GM23248 (cell line): ENCODE measurements at places on chromosomes 7 and 10. TPM values are rescaled to one million over a fixed set of nuclear protein-coding genes. Genes with fewer than 3 reads are reported as not detected.

Gene MYL10
- not detected in 2 replicates for polyA plus RNA-seq

Gene NPY
- polyA plus RNA-seq, result not detected in 2 replicates

Gene ITPRID1
- polyA plus RNA-seq, result not detected in 2 replicates

DNA sequence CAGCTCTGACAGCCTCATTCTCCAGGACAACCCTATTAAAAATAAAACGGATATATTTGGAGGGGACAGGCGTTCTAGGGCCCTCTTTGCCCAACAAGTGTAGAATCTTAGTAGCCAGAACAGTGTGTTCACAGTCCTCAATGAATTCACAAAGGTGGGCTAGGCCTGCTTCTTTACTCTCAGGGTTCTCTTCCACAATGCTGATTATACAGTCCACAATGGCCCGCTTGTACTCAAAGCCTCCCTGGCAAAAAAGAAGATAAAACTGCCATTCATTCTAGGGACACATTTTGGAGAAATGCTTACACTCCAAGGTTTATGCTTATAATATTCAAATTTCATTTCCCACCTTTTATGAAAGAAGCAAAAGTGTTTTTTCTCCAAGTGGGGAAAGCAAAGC is 62.6 kb downstream of the MEST start:
- H3K4me1 ChIP-seq, result no peaks in the 10 kb centered on the region
- no peaks in the 10 kb centered on the region for H3K27me3 ChIP-seq
- no peaks in the 10 kb centered on the region for H3K36me3 ChIP-seq
- no peak for DNase-seq

DNA sequence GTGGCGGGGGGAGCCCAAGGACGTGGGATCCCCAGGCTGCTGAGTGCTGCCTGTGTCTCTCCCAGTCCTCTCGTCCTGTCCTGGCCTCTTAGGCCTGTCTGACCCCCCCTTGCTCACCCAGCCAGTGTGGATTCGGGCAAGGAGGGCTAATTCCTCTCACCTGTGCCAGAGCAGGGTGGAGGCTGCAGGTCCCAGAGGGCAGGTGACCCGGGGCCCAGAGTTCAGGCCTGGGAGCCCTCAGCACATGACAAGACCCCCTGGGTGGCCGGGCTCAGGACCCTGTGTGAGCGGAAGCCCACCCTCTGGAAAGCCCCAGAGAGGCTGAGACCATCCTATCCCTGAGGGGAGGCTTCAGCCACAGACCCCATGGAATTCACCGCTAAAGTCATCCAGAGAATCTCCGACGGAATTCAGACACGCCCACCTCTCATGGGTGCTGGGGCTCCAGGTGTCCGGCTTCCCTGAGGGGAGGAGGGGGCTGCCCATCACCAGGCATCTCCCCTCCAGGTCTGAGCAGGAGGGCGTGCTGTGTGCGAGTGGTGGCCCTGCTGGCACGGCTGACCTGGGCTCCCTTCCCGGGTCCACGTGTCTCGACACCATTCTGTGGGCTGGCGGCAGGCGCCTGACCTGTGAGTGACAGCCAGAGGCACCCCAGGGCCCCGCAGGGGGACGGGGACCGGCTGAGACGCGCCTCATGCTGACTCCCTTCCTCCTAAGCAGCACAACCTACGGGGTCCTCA is 5.0 kb downstream of the KNDC1 start:
- peaks cover 4% of the 10 kb centered on the region; the same call in 1 of the 2 replicates for H3K27me3 ChIP-seq
- H3K4me3 ChIP-seq, result no peak overlapping the region
- no peaks in the 10 kb centered on the region for H3K36me3 ChIP-seq
- no peak overlapping the region for H3K27ac ChIP-seq
- no peak for DNase-seq
- no peaks in the 10 kb centered on the region for H3K4me1 ChIP-seq

- no peak overlapping the region for H3K27ac ChIP-seq
- no peaks in the 10 kb centered on the region for H3K4me1 ChIP-seq
- H3K4me3 ChIP-seq, result no peak overlapping the region
- DNase-seq, result no peak
- no peaks in the 10 kb centered on the region for H3K36me3 ChIP-seq
Observed at GRCh38 chr10:114544045-114544659, 113.9 kb downstream of the ABLIM1 start.

DNA sequence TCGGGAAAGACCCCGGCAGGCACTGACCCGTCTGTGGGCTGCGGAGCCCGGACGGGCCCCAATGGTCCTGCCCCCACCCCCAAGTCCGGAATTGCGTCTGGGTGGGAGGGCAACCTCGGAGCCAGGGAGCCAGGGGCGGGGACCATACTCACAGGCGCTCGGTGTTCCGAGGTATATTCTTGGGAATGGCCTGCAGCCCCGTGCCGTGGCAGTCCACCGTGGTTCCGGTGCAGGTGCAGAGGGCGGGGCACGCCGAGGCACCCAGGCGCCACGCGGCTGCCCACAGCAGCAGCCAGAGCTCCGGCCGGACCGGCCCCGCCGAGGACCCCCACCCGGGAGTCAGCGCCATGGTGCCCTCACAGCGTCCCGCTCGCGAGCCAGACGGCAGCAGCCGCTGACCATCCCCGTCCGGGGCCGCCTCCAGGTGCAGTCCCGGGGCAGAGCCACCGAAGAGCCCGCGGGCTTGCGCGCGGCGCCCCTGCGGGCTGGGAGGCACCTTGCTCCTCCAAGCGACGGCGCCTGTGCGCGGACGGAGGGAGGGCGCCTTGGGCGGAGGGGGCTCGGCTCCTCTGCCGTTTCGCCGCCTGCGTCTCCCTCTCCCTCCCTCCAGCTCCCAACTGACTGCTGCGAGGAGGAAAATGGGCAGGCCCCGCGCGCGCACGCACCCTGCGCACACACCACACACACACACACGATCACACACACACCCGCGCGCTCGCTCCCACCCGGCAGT is at the start of gene SLIT1:
TSS of gene SLIT1 (minus strand) at position 634 of the 733 bp plus-strand sequence. CDS start at position 349, 285 bp downstream.
- no peak within 1 kb of the TSS for H3K27ac ChIP-seq
- H3K27me3 ChIP-seq, result peaks cover 41% of the 10 kb centered on the region
- no peak for DNase-seq
- H3K4me1 ChIP-seq, result no peaks in the 10 kb centered on the region
